ENCODE measurements at places on chromosomes 12 and 14. TPM values are rescaled to one million over a fixed set of nuclear protein-coding genes. Genes with fewer than 3 reads are reported as not detected.

- no peak for DNase-seq
Observed at GRCh38 chr14:62079038-62079437, 316.8 kb downstream of the SNAPC1 start.

KRT83 gene
- not detected for polyA plus RNA-seq

DNA sequence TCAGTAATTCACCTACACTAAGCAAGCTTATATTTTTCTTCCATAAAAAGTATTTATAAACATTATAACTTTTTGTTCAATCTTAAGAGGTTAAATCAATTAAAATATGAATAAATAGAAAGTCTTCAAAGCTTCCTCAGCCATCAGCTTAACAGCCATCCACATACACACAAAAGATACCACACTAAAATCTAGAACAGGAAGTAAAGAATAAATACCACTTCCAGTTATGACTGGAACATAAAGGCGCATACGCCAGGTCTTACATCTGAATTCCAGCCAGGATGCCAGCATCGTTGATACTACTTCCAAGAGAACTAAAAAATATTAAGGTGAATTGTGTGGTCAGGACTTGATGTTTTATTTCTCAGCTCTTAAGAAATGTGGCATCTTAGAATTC is 17.0 kb downstream of the SIX1 start:
- DNase-seq, result no peak

DNA sequence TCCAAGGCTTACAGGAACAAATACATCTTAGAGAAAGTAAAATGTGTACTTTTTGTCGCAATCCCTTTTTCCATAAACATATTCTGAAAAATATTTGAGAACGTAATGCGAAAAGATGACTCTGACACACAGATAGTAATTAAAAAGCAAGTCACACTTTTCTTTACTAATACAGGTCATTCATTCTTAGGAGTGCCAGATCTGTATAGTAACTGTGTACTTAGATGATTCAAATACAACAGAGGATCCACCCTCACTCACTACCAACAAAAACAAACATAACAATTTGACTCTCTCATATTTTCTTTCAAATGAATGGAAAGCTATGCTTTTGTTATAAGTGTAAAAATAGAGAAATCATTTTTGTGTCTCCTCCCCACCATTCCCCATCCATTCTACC is 795.4 kb downstream of the SLC6A15 start:
- DNase-seq, result no peak

DNA sequence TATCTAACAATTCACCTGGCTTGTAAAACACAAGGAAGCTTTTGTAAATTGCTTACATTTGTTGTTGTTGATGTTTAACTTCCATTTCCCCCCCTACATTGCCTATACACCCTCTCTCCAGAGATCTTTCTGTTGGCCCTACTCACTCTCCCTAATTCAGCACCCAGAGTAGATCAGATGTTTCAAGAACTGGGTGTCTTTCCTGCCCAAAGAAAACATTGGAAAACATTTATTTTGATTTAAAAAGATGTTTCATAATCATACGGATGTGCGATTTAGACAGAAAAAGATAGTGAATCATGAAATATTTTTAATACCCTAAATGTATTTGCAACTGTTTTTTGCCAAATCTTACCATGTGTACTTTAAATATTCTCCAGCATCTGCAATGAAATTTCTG is 446.4 kb upstream of the RGS6 start:
- DNase-seq, result no peak

DNA sequence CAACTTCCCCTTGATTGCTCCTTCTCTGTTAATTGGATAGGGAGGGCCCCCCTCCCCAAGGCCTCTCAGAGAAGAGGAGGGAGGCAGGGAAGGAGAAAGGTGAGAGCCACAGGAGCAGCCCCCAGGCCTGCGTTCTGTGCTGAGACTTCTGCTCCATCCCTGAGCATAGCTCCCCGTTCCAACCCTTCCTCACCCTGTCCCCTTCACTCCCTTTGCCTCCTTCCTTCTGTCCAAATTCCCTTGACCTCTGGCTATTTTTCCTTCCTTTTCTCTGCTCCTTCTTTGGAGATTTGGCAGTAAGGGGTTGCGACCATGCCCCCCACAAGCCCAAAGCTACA is 788 bp upstream of the ASIC1 start:
- no peak for DNase-seq

GRCh38 chr14:59310633-59311032 is 122.2 kb downstream of the DAAM1 start:
- no peak for DNase-seq

- DNase-seq, result no peak
Observed at GRCh38 chr12:120118321-120119061, 1.9 kb upstream of the RAB35 start.

DNA sequence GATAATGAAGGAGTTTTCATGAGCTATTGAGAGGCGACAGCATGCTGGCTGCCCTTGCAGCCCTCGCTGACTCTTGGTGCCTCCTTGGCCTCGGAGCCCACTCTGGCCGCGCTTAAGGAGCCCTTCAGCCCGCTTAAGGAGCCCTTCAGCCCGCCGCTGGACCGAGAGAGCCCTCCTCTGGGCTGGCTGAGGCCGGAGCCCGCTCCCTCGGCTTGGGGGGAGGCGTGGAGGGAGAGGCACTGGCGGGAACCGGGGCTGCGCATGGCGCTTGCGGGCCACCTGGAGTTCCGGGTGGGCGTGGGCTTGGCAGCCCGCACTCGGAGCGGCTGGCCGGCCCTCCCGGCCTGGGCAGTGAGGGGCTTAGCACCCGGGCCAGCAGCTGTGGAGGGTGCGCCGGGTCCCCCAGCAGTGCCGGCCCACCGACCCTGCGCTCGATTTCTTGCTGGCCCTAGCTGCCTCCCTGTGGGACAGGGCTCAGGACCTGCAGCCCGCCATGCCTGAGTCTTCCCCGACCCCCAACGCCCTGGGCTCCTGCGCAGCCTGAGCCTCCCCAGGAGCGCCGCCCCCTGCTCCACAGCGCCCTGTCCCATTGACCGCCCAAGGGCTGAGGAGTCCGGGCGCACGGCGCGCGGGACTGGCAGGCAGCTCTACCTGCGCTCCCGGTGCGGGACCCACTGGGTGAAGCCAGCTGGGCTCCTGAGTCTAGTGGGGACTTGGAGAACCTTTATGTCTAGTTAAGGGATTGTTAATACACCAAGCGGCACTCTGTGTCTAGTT is 20.1 kb upstream of the PAWR start:
- DNase-seq, result no peak

PTPRR gene
- polyA plus RNA-seq, result 0.40 TPM

DNA sequence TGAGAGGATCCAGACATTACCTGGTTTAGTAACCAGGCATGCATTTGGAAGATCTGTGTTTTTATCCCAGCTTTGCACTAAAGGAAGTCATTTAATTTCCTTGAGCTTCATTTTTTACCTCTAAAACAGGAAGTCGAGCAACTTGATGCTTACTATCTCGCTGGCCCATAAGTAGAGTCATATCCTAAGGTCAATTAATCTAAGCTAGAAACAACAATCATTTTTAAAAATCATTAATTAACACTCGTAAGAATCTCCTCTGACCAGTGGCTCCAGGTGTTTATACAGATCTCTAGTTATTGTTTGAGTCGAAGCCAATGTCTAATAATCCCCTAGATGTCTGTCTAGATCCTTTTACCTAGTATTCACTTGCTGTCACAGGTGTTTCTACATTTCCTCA is 355.8 kb upstream of the DCN start:
- DNase-seq, result no peak

E2F7 gene
- 7.2 TPM for polyA plus RNA-seq

DNA sequence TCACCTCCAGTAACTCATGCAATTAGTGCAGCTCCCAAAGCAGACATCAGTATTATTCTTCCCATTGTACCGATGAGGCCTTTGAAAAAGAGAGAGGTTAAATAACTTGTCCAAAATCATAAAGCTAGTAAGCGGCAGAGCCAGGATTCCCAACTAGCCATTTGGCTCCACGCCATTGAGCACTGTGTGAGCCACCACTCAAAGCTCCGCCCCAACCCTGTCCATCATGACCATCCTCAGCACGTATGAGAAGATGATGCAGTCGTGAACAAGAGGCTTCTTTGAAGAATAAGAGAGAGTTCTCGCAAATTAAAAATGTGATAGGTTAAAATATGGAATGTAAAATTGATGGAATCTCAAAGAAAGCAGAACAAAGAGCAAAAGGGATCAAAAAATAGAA is 14.6 kb downstream of the CLMN start:
- DNase-seq, result no peak

GRCh38 chr12:53049571-53050318 is at the start of gene TNS2:
TSS of gene TNS2 (plus strand) at chr12:53050065. CDS start at chr12:53050186, 121 bp downstream.
- DNase-seq, result no peak

RIMKLB gene
- 85.4 TPM for polyA plus RNA-seq

DNA sequence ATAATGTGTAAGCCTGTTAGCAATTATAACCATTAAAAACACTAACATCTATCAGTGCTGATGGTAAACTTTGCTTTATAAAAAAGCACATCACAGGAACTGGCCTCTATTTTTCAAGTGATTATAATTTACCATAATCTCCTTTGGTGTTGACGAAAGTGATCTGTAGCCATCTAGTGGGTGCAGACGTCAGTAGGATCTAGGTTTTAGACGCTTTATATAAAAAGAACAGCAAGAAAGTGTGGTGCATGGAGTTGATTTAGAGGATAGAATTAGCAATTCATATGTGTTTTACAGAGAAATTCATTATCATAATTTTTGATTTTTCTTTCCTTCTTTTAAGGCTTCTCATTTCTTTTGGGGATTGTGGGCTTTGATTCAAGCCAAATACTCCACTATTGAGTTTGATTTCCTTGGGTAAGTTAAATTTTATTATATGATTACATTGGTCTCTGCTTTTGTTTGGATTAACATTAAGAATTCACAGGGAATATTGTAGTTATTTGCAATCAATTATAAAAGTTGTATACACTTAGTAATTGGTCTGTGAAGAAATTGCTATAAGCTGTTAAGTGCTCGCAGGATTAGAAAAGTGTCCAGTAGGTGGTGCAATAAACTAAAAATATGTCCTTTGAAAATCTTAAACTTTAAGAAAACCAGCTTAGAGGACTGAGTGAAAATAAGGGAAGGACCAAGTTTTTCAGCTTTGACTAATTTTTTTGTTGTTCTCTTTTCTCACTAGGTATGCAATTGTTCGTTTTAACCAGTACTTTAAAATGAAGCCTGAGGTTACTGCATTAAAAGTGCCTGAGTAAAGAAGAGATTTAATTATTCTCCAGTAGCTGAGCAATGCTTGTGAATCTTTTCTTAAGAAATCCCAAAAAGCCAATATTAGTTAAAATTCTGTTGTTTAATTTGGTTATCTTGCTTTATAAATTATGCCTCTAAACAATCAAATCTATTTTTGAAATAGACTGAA is 59.5 kb downstream of the ETNK1 start:
- DNase-seq, result peak; percentile 29

DNA sequence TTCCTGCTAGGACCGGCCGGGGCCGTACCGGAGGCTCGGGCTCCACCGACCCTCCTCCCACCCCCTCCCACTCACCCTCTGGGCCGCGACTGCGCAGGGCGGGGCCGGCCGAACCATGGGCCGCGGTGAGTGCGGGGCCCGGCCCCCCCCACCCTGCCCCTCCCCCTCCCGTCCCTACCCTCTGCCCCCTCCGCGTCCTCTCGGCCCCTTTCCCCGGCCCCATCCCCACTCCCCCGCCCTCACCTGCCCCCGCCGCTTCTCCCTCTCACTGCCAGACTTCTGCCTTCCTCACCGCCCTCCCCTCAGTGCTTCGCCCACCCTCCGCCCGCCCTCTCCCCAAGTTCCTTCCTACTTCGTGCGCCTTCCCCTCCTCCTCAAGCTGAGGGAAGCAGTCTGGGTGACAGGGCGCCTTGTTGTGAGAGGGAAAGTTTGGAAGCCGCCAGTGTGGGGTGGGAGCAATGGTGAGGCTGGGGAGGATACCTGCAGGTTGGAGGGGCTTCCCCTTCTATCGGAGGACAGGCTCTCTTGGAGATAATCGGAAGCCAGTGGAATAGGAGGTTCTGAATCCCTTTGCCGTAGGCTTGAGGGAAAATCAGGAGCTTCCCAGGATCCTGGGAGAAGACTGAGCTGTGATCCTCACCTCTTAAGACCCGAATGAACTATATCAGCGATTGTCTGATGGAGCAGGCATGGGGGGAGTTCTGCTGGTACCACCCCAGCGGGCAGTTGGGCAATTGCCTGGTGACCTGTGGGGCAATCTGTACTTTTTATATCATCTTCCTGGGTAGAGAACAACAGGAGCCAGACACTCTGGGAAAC is 472 bp downstream of the MBD6 start:
- DNase-seq, result peak; percentile 68

GRCh38 chr14:70020352-70021170 is 141.3 kb downstream of the SMOC1 start:
- DNase-seq, result no peak

GRCh38 chr12:16218934-16219751 is 58.3 kb downstream of the SLC15A5 start:
- no peak for DNase-seq

KIF5A gene
- polyA plus RNA-seq, result 0.24 TPM

DNA sequence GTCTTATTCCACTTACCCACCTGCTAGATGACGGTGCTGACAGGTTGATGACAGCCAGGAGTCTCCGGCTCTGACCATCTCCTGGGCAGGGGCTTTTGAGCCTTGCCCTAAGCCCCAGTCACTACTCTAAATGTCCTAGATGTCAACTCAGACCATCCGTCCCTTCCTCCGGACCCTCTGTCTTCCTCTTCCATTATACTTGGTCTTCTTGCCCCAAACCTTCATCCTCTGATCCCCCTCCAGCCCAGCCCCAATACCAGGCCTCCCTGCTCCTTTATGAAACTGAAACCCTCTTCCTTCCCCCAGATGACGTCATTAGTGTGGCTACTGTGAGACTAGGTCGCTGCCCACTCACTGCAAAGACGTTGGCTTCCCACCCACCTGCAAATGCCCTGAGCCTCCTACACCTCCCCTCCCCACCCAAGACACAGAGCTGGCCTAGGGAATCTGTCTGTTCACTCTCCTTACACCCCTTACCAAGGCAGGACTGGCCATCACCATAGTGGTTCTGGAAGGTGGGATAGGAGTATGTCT is 10.1 kb downstream of the KRT71 start:
- no peak for DNase-seq

DNA sequence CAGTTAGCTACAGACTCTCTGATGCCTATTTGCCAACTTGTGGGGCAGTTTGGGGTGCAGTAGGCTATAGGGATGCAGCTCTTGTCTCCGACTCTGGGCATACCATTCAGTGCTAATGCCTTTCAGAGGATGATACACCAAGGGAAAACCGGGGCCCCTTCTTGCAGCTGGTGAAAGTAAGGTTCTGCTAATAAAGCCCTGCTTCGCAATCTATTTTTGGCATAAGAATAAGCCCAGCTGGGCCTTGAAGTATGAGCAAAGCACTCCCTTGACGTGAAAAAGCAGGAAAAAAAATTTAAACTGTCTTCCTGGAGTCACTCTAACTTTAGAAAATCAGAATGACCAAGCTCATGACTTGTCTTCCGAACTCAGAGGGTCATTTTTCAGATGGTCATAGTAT is 124.1 kb upstream of the RBM19 start:
- no peak for DNase-seq

GRCh38 chr12:127832172-127832571 is 434.8 kb upstream of the TMEM132C start:
- DNase-seq, result no peak

GRCh38 chr14:61752626-61753025 is 9.6 kb upstream of the SNAPC1 start:
- no peak for DNase-seq

Measured in right renal pelvis (tissue), 4 donors.